ENCODE measurements at places on chromosomes 12 and 14. TPM values are rescaled to one million over a fixed set of nuclear protein-coding genes. Genes with fewer than 3 reads are reported as not detected.

- no peak overlapping the region for H3K27ac ChIP-seq
- H3K36me3 ChIP-seq = no peaks in the 10 kb centered on the region
- no peaks in the 10 kb centered on the region for H3K27me3 ChIP-seq
- no peaks in the 10 kb centered on the region for H3K4me1 ChIP-seq
- no peak for DNase-seq
Measured at GRCh38 chr12:76940671-76941445, 62.0 kb upstream of the CSRP2 start.

Gene SYCP3
- total RNA-seq = 0.25 TPM

DNA sequence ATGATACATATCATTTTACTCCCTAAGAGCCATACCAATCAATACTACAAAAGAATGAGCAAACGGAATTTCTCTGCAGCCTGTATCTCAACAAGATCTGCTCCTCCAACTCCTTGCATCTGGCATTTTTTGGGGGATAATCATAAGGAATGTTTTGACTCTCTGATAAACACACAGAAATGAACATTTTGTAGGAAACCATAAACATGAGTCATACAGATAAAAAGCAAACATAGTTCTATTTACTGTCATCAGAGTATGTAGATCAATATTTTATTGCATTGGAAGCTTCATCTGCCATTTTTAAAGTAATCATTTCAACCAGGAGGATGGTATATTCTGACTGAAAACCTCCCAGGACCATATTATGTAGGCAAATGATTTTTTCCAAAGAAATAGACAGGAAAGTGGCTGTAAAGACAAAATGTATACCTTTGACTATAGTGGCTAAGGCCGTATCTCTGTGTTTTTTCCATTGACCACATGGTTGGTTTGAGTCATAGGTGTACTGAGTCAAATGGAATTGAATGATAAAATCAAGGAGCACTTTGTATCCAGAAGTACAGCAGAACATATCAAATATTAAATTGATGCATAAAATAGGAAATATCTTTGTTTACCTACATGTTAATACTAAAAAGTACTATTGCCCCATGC, 32.4 kb upstream of the CD69 start:
- DNase-seq = peak; percentile 65
- peaks cover 45% of the 10 kb centered on the region for H3K4me1 ChIP-seq
- no peak overlapping the region for H3K4me3 ChIP-seq
- H3K36me3 ChIP-seq = no peaks in the 10 kb centered on the region
- no peaks in the 10 kb centered on the region for H3K27me3 ChIP-seq

- no peak overlapping the region for H3K4me3 ChIP-seq
- H3K27me3 ChIP-seq = no peaks in the 10 kb centered on the region
- no peak overlapping the region for H3K27ac ChIP-seq
Measured at GRCh38 chr12:77152623-77153193, 87.3 kb upstream of the E2F7 start.

Gene RNASE4
- 6.9 TPM for total RNA-seq

DNA sequence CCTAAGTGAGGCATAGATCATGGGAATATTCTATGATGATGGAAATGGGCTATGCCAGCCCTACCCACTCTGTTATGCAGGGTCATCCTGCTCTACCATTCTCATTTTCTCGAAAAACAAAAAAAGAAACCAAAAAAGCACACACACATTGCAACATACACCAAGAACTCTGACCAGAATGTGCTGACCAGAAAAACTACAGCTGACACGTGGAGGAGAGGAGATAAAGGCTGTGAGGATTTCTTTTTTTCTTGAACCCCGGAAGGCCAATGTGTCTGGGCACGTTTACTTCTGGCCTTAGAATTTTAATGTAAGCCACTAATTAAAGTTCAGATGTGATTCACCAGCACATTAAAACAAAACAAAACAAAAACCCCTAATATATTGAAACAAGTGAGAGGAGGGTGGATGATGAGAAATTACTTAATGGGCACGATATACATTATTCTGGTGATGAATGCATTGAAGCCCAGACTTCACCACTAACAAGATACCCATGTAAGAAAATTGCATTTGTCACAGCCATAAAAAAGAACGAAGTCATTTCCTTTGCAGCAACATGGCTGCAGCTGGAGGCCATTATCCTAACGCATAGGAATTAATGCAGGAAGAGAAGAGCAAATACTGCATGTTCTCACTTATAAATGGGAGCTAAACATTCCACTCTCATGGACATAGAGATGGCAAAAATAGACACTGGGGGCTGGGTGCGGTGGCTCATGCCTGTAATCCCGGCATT, 66.3 kb upstream of the PLEKHG3 start:
- H3K36me3 ChIP-seq = no peaks in the 10 kb centered on the region
- no peak overlapping the region for H3K4me3 ChIP-seq
- H3K27ac ChIP-seq = no peak overlapping the region
- no peak for DNase-seq
- peaks cover 1% of the 10 kb centered on the region for H3K27me3 ChIP-seq

GRCh38 chr12:124520265-124520701, 47.1 kb downstream of the NCOR2 start:
- no peaks in the 10 kb centered on the region for H3K27me3 ChIP-seq
- peak overlapping the region; percentile 91 for H3K27ac ChIP-seq
- peaks cover 67% of the 10 kb centered on the region for H3K4me1 ChIP-seq
- no peaks in the 10 kb centered on the region for H3K36me3 ChIP-seq

- H3K27me3 ChIP-seq = peaks cover 8% of the 10 kb centered on the region
- no peaks in the 10 kb centered on the region for H3K4me1 ChIP-seq
- H3K4me3 ChIP-seq = no peak overlapping the region
- H3K36me3 ChIP-seq = no peaks in the 10 kb centered on the region
Measured at GRCh38 chr14:77620222-77620870, 3.9 kb upstream of the SPTLC2 start.

DNA sequence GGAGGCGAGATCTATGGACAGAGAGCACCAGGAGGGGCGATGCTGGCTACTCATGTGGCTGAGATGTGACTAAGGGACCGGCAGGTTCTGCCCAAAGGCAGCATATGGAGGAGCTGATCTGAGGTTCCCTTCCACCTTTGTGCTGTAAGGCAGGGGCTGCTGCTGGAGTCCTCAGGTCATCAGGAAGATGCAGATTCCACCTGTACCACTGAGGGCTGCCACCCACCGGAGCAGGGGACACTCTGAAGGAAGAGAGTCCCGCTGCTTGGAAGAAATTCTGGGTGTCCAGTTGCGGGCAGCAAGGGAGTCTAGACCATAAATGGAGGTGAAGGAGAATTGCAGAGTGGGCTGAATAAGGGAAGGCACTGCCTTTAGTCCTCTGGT, 55.3 kb downstream of the PLEKHG3 start:
- no peak overlapping the region for H3K27ac ChIP-seq
- no peak overlapping the region for H3K4me3 ChIP-seq
- no peaks in the 10 kb centered on the region for H3K27me3 ChIP-seq
- peaks cover 20% of the 10 kb centered on the region for H3K4me1 ChIP-seq
- no peak for DNase-seq

DNA sequence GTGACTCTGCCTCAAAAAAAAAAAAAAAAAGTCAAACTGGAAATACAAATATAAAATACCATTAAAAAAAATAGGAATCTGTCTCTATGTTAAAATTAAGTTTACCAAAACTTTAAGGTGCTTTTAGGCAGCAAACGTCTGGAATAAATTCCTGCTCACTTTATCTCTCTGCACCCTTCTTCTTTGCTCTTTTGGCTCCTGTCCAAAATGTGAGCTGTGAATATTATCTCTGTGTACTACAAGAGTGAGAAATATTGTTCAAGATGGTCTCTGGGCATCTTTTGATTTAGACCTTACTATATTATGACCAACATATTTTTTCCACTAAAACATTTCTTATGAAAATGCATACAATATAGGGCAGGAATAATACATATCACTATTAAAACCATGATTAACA, 63.7 kb downstream of the PUS7L start:
- peaks cover 3% of the 10 kb centered on the region for H3K4me1 ChIP-seq
- no peak overlapping the region for H3K27ac ChIP-seq
- peaks cover 2% of the 10 kb centered on the region for H3K27me3 ChIP-seq
- no peak for DNase-seq
- H3K4me3 ChIP-seq = no peak overlapping the region
- no peaks in the 10 kb centered on the region for H3K36me3 ChIP-seq

DNA sequence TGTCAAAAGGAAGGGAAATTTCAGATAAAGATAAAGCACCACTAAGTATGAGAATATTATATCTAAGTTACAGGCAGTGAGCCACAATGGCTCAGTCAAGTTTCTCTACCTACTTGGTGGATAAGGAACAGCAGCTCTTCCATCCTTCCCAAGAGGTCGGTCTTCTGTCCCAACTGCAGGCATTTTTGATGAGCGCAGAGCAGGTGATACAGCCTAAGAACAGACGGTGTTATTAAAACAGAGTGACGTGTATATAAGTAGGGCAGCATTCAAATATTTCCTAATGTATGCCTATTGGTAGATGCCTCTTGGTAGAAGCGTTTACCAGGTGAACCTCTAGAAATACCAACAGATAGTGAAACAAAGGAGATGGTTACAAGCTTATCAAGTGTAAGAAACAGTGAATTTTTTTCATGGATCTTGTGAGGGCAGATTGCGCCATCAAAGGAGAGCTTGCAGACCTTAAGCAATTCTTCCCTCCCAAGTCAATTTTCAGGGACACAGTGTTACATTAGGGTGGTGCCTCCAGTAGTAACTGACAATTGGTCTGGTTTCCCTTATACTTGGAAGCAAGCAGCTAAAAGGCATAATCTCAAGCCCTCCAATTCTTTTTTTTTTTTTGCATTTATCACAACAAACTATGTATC, 274.5 kb downstream of the MED13L start:
- DNase-seq = no peak
- H3K27me3 ChIP-seq = no peaks in the 10 kb centered on the region
- no peak overlapping the region for H3K27ac ChIP-seq
- H3K36me3 ChIP-seq = peaks cover 7% of the 10 kb centered on the region
- H3K4me1 ChIP-seq = no peaks in the 10 kb centered on the region

Gene CATSPERB
- total RNA-seq = not detected

DNA sequence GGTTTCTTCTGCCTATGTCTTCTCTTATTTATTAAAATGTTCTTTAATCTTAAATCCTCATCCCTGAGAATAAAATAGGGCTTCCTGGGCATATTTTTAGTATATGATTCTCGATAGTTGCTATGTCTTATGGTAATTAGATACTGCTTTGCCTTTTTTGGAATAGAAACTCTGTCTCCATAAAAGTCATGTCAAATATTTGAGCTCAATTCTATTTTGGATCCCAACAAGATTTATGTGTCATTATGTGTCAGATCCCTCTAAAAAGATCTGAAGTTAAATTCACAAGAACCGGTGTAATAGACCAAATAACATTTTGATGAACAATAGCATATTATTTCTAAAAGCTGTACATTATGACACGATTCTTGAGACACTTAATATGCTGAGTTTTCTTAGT, 312.5 kb upstream of the PDE3A start:
- H3K4me1 ChIP-seq = no peaks in the 10 kb centered on the region
- no peak for DNase-seq
- H3K27ac ChIP-seq = no peak overlapping the region

DNA sequence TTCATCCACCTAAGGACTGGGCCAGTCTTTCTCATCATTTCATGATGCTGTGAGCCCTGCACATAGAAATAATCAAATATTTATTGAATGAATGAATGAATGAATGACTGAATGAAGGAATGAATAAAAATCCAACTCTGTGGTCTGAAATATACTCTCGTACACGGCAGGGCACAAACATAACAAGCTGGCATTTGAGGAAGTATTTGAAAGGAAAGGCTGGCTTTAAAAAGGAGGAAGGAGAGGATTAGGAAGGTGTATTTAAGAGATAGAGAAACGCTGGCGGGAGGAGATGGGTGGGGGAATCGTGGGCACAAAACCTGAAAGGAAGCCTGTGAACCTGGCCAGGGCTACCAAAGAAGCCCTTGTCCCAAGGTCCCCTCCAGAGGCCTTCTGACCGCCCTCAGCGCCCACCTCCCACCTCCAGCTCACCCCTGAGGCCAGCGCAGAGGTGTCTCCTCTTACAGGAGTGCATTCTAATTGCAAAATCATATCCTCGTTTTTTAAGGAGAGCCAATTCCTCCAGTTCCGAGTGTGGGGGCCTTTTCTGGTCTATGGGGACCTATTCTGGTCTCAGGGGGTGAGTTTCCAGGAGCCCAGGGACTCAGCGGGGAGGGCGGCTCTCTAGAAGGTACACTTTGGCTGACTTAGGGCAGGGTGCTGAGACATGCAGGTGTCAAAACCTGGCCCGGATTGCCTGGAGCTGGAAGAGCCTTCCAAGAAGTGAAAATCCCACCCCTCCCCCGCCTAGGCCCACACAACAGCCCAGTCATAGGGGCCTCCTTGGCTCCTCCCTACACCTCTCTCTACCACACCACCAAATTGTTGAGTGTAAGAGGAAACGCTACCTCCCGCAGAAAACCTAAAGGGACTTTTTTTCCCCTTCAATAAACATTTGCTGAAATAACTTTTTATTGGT, 8.7 kb upstream of the JDP2 start:
- H3K4me3 ChIP-seq = no peak overlapping the region
- peaks cover 6% of the 10 kb centered on the region for H3K27me3 ChIP-seq

DNA sequence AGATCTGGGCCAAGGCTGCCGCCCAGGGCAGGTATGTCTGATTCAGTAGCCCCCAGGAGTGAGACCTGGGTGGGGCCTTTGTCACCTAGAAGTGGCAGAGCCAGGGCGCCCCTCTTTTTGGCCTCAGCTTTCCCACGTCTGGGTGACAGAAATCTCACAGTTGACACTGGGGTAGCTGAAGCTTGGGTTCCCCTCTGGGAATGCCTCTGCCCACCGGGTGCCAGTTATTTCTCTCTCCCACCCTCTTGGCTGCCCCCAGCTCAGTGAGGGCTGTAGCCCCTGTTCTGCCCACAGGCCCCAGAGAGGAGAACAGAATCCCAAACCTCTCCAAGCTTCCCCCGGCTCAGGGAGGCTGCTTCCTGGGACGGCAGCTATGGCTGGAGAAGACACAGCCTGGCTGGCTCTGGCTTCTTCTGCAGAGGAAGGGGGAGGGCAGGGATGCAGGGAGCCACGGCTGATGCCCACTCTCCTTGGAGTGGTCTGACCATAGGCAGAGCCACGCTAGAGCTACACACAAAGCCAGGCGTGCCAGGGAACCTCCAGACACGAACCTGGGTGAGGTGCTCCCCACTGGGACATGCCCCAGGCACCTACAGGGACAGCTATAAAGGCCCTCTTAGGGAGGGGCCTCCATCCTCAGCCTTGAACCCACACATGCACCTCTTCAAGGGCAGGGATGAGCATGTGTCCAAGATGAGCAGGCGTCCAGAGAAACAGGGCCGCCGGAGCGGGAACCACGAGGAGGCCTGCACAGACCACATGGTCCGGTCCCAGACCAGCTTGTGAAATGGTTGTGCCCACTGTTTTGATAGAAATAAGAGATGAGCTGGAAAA, 51.7 kb downstream of the BEGAIN start:
- DNase-seq = no peak
- no peaks in the 10 kb centered on the region for H3K27me3 ChIP-seq
- H3K36me3 ChIP-seq = no peaks in the 10 kb centered on the region
- H3K27ac ChIP-seq = no peak overlapping the region
- no peaks in the 10 kb centered on the region for H3K4me1 ChIP-seq

DNA sequence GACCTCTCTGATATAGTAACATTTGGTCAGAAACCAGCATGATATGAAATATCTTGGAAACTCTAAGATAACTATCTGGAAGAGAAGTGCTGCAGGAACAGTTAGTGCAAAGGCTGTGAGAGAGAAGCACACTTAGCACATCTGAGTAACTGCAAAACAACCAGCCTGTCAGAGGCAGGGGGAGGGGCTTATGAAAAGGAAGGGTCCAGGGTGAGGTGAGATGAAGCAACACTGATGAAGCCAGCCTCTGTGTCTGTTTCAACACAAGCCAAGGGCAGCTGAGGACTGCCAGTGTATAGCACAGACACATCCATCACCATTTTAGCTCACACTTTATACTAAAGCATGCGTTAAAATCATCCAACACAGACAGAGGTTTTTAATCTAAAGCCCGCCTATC, 37.4 kb upstream of the OVCH1 start:
- DNase-seq = no peak
- no peak overlapping the region for H3K27ac ChIP-seq
- no peak overlapping the region for H3K4me3 ChIP-seq
- no peaks in the 10 kb centered on the region for H3K36me3 ChIP-seq
- no peaks in the 10 kb centered on the region for H3K4me1 ChIP-seq
- no peaks in the 10 kb centered on the region for H3K27me3 ChIP-seq
